ENCODE measurements at places on chromosomes 2 and 18.

DNA sequence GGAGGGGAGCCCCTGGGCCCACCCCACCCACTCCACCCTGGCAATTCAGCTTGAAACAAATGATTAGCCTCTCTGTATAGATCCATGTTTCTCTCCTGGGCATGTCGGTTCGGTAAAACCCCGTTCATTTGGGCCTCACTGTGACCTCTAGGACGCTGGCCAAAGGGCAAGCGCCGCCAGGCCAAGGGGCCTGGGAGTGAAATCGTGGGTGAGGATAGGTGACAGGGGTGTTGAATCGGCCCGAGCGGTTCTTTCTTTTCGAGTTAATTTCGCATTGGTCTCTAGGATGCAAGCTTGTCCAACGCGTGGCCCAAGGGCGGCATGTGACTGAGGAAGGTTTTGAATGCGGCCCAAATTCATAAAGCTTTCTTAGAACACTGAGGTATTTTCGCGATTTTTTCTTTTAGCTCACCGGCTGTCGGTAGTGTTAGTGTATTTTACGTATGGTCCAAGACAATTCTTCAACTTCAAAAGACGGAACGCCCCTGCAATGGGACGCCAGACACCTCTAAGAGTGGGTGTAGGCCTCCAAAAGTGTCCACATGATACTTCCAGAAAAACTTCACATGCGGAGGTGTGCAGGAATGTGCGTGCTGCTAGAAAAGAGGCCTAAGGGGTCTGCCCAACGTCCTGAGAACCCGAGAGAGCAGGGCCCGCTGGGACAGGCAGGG is 9.8 kb upstream of the ARID5A start:
- no peak for DNase-seq

GRCh38 chr18:76429262-76430126 is 65.5 kb downstream of the ZNF516 start:
- DNase-seq = no peak

DNA sequence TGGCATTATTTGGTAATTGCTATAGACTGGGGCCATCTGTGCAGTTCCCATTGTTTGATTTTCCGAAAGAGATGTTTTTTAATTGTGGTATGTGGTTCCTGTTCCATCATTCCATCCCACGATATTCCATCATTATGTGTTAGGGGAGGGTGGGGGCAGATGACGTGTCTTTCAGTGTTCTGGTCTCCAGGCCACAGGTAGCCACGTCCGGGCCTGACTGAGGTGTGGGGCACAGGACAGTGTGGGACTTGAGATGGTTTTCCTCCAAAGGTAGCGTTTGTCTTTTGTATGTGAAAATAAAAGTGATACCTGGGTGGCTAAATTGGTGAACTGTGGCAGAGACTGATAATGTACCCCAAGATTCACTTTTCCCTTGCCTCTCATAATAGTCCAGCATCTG is 192.2 kb upstream of the HAAO start:
- DNase-seq = no peak

GRCh38 chr2:150924878-150925277 is 336.8 kb downstream of the RBM43 start:
- DNase-seq = no peak

GRCh38 chr2:66794070-66794469 is 359.1 kb downstream of the MEIS1 start:
- no peak for DNase-seq

GRCh38 chr2:41941831-41942230 is 106.0 kb upstream of the PKDCC start:
- no peak for DNase-seq

DNA sequence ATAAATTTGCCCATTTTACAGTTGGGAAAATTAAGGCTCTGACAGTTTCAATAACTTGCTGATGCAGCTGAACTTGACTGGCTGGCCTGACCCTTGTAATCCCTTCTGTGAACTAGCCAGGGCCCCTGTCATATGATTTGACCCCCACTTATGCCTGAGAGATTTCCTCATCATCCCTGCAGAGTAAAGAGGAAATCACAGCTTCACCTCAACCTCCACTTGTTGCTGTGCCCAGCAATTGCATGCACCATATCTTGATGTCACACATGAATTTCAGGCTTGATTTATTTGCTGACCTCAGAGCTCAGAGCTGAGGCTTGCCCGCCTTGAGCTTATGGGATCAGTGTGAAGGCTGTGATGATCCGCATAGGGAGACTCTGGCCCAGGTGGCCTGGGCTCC is 108.1 kb downstream of the ACOXL start:
- no peak for DNase-seq

DNA sequence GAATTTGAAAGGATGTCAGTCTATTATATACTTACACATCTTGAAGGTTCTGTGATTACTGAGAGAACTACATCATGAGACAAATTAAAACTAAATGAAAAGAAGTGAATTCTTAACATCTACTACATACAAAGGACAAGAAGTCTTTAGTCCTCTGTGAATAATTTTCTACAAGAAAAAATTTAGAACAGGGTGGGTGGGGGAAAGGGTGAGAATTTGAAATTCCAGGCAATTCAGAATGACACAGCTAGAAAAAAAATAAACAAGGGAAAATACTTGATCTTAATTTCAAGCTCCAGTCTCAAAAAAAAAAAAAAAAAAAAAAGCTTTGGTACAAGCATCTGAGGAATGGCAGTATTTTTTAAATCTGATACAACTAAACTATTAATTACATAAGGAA is 15.5 kb downstream of the CUL3 start:
- no peak for DNase-seq

GRCh38 chr18:79692056-79692455 is 12.5 kb downstream of the CTDP1 start:
- no peak for DNase-seq

- no peak for DNase-seq
Measured at GRCh38 chr18:56799756-56800155, 148.6 kb downstream of the WDR7 start.

DNA sequence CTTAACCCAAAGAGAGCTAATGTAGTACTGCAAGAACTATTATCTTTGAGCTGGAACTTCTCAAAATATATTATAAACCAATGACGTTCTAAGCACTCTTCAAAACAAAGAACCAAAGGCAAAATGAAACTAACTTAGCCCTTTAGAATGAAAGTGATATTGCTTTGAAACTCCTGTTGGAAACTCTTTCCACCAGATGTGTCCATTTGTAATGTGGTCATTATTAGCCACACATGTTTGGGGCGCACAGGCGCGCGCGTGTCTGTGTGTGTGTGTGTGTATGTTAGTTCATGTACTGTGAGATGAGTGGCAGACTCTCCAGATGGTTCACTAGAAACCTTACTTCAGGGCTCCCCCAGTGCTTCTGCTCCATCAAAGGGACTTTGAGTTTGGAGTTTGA is 323.4 kb downstream of the BCL11A start:
- peak; percentile 22 for DNase-seq

DNA sequence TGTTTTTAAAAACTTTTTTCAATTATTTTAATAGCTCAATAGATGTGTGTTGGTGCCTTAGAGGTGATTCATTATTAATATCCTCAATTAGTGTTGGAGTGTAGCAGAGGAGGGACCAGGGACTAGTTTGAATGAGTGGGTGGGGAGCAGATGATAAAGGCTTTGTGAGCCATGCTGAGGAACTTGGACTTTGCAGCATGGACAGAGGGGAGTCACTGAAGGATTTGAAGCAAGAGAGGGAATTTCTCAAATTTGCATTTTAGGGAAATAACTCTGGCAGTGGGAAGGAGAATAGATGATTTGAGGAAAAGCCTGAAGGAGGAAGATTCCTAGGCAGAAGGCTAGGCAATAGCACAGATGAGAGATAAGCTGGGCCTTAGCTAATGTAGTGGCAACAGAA is 42.3 kb upstream of the RMND5A start:
- peak; percentile 24 for DNase-seq

DNA sequence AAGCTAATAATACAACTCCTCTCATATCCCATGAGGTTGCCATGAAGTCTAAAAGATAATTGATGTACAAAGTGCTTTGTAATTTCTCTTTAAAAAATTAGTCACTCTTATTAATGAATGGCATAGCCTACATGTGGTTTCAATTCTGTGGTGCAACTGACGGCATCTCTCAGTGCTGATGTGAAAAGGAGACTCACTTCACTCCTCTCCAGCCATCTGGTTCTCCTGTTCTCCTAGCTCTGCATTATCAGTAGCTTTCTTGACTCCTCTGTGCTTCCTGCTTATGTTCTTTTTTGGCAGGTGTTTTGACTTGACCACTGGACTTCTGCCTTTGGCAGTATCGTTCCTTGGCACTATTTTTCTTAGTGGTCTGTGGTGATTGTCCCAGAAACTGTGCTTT is 134.9 kb upstream of the ZFP36L2 start:
- no peak for DNase-seq

GRCh38 chr2:161412346-161412745 is 3.8 kb upstream of the TBR1 start:
- no peak for DNase-seq

DNA sequence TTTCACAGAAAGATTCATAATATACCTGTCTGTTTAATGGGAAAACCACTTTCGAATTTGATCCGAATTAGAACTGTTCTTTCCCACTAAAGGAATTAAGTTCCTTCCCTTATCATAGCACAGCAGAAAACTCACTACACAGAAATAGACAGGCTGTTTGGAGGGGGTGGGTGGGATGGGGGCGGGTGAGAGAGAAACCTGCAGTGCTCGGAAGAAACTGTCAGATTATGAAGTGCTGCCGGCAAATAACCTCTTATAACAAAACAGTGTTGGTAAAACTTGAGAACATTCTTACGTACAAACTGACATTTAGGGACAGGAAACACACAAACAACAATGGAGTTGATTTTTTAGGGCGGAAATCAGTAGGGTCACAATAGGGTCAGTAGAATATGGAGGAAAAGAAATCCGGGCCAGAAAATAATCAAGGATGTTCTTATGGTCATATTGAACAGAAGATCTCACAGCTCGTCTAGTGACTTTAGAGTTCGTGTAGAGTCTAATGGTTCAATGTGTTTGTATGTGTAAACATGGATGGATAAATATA is 756.0 kb upstream of the LRATD1 start:
- no peak for DNase-seq

- no peak for DNase-seq
Measured at GRCh38 chr2:117232305-117232704, 582.2 kb upstream of the DDX18 start.

GRCh38 chr2:224793946-224794345 is 77.8 kb upstream of the CCDC195 start:
- DNase-seq = no peak

- no peak for DNase-seq
Measured at GRCh38 chr18:63099848-63100629, 219.5 kb downstream of the BCL2 start.

DNA sequence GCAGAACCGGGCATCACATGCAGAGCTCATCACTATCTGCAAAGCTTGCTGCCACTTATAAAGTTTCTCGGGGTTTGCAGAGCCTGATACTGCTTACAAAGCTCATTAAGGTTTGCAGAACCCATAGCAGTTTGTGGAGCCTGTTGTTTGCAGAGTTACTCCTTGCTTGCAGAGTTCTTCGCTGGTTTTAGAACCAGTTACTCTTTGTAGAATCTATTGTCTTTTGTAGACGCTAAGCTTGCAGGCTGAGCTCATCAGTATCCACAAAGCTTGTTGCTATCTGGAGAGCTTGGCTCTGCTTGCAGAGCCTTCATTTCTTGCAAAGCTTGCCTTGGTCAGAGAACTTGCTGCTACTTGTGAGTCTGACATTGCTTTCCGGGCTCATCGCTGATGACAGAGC is 106.9 kb downstream of the CELF4 start:
- no peak for DNase-seq

- no peak for DNase-seq
Measured at GRCh38 chr18:26869640-26870039, 4.1 kb upstream of the AQP4 start.

- DNase-seq = no peak
Measured at GRCh38 chr2:131076707-131077106, 16.6 kb downstream of the FAM168B start.

- peak; percentile 43 for DNase-seq
Measured at GRCh38 chr2:46647766-46648742, 168.7 kb downstream of the TMEM247 start.

DNA sequence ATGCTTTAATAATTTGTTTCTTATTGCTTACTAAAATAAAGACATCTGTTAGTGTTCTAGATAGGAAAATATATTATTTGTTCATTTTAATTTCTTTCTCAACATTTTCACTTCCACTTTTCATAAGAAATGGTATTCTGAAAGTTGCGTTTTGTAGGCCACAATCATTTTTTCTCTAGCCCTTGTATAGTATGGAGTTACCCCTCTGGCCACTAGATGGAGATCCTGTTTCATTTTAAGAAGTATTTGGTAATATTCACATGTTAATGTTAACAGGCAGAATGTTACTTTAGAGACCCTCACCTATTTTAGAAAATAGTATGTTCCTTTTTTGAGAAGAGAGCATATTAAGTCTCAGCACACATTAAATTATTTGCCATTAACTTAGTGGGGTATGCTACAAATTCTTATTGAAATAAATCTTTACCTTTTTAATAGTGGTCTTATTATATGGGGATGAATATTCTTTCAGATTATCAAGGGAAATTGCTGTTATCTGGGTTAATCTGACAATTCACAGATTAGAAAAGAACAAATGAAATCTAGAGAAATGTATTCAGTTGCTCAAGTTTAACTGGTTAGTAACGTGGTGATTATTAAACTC is 73.9 kb upstream of the TTC27 start:
- peak; percentile 83 for DNase-seq

DNA sequence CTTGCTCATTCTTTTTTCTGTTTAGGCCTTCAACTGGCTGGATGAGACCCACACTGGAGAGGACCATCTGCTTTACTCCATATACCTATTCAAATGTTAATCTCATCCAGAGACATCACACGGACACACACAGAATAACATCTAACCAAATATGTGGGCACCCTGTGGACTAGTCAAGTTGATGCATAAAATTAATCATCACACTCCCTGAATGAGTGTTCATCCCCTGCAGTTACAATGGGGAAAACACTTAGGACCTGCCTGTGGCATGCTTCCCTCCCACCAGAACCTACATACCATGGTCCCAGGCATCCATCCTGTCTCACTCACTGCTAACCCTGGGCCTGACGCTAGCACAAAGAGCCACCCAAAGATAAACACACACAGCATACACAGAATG is 112.8 kb upstream of the TEX51 start:
- DNase-seq = no peak
